ENCODE measurements at places on chromosomes 3 and 15. TPM values are rescaled to one million over a fixed set of nuclear protein-coding genes. Genes with fewer than 3 reads are reported as not detected.

DNA sequence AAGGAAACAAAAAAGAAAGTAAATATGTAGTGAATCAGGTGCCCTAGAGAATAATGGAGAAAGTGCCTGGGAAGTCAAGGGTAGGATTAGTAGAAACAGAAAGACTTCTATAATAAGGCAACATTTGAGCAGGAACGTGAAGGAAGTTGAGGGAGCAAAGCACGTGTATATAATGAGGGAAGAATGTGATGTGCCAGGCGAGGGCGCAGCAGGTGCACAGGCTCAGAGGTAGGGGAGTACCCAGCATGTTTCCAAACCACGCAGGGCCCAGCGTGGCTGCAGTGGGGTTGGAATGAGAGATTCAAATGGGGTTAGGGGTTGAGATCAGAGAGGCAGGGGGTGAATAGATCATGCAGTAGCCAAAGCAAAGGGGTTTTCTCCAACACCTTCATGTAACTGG is 91.9 kb upstream of the VGLL4 start:
- DNase-seq: no peak

ZNF860 gene
- 0.56 TPM for total RNA-seq

DNA sequence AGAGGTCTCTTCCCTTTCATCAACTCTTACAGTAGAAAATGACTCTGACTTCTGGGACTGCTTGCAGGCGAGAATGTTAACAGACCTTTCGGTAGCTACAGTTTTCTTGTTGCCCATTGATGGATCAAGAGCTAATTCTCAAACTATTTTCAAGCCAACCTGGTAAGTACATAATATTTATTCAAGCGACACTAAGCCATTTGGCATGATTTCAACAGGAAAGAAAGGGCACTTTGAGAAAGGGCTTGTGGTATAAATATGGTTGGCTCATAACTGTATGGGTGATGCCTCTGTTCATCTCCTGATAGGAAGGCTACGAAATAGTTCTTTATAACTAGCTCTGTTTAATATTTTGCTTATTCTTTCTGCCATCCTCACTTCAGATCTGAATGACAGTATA is 196.2 kb upstream of the CNTN4 start:
- DNase-seq: no peak

DNA sequence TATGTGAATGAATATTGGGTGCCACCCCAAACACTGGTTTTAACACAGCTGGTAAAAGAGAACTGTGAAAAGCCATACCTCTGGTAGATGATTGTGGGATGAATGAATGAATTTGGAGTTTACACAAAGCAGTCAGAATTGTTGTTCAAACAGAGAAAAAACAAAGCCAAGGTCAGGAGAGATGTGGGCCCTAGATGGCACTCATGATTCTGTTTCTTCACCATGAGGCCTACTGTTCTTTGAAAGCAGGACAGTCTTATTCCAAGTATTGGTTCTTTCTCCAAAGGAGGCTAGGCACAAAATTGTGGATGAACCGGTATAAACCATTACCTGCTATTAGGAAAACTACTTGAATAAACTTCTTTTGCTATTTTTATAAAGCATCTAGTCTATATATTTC is 97.6 kb downstream of the SAMMSON start:
- no peak for DNase-seq

GRCh38 chr15:75891895-75892294 is 11.8 kb upstream of the FBXO22 start:
- peak; percentile 96 for DNase-seq

SAXO2 gene
- not detected for total RNA-seq

PYGO1 gene
- 10.0 TPM for total RNA-seq
